ENCODE measurements at places on chromosomes 13 and 19.

- DNase-seq = no peak
These were observed at the start of gene NEK3 for GRCh38 chr13:52159159-52159982. NEK3 (minus strand) TSS chr13:52159597; CDS start chr13:52156191, 3,406 bp downstream.

GRCh38 chr13:110254151-110254679 lies 52.7 kb downstream of the COL4A1 start:
- DNase-seq = no peak

- no peak for DNase-seq
These were observed 14.4 kb upstream of the RUBCNL start for GRCh38 chr13:46401432-46401831.

GRCh38 chr19:31946491-31946890 lies 398.9 kb upstream of the ZNF507 start:
- DNase-seq = no peak

DNA sequence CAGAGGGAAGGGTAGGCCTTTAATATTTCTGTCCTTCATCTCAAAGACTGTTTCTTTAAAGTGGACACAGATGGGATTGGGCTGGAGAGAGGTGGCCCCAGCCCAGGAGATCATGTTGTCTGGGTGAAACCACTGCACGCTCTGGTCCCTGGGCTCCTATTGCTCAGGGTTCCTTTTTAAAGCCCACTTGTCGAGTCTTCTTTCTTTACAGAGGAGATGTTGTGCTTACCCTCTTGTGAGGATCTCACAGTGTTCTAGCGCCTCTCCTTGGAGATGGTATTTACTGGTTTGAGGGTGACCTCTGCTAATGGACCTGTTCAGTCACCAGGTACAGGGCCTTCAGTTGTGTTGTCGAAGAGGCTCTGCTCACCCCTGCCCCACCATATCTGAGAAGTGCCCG lies 128.4 kb downstream of the TM9SF2 start:
- DNase-seq = no peak

GRCh38 chr13:76732367-76732766 lies 153.8 kb downstream of the KCTD12 start:
- DNase-seq = no peak
